ENCODE measurements at places on chromosomes 6 and 20.

GRCh38 chr20:11906626-11907480 is 10.8 kb upstream of the BTBD3 start:
- no peak for DNase-seq

DNA sequence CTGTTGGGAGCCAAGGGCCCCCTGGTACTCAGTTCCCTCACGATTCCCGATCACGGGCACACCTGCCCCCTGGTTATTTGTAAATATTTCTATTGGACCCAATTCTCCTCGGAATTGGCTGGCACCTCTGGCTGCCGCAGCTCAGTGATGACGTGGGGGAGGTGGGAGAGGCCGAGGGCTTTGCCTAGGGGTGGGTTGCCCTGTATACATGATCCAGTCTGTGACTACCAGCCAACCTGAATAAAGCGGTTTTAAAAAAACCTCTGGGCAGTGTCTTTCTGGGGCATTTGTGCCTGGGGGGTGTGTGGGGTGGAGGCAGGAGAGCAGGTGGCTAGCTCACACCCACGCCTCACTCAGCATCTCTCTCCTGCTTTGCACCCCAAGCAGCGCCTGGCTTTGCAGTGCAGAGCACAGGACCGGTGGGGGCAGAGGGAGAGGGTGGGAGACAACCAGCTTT is 42.2 kb downstream of the VSTM2L start:
- no peak for DNase-seq

DNA sequence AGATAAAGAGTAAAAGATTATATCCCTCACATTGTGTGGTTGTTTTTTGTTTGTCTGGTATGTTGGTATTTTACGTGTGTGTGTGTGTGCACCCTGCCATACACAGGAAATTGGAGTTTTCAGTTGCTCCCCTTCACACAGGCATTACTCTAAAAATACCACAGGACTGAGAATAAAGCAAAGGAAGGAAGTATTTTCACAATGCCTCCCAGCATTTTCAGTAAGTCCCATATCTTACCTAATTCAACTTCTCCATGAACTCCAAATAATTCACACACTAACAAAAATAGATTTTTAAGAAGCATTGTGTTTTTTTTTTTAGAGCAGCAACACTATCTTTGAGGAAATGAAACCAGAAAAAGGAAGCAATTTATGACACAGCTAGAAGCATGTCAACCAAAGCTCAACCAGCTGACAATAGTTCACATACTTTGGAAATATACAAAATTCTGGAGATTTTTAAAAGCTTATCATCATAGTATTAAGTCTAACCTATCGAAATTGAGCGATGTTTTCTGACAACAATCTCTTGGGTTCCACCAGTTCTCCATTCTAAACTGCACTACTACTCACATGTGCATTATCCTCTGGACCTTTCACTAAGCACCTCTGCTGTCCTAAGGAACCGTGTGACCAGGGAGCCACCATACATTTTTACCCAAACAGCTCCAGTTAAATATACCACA is 2.1 kb downstream of the UBE2J1 start:
- no peak for DNase-seq

DNA sequence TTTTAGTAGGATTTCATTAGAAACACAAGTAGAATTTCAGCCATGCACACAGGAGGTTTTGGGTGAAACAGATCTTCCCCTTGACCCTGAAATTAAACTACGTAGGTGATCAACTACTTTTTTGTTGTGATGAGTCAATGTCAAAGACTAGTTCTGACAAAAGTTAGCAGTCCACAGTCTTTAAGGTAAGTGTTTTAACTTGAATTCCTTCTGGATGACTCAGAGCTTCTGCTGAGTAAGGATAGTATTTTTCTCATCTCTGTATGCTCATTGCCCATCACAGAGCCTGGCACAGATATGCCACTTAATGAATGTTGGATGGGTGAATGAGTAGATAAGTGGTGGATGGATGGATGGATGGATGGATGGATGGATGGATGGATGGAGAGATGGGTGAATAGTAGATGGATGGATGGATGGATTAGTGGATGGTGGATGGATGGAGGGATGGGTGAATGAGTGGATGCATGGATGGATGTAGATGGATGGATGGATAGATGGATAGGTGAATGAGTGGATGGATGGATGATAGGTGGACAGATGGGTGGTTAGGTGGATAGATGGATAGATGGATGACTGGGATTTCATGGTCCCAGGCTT is 165.3 kb downstream of the ZMYND8 start:
- no peak for DNase-seq

DNA sequence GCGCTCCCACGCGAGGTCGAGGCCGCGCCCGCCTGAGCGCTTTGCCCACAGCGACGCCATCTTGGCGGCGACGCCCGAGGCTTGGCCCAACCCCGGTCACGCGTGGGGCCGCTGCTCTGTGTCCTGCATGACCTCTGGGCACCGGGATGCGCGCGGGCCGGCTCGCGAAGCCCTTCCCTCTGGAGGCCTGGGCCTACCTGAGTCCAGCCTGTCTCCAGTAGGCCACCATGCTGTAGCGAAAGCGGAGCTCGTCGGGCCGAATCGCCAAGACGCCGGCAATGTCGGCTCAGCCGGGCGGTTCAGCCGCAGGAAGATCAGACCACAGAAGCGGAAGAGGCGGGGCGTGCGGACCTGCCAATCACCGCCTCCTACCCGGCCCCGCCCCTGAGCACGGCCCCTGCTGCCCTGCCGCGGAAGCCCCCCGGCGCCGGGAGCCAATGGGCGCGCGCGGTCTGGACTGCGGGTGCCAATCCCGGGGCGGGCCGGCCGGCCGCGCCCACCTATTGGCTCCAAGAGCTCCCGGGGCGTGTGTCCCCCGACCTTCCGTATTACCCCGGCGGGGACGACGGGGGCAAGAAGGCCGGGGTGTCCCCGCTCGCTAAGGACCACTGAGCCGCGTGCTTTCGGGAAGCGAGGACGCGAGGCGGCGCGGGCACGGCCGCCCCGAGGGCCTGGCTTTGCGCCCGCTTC is at the start of gene ATP5F1E:
Gene ATP5F1E, minus strand, starts transcription at position 313 of the 690 bp plus-strand sequence. Its CDS starts 84 bp downstream, at position 229.
- peak; percentile 95 for DNase-seq

GRCh38 chr6:103784117-103784516 is 1075.6 kb downstream of the HACE1 start:
- no peak for DNase-seq

DNA sequence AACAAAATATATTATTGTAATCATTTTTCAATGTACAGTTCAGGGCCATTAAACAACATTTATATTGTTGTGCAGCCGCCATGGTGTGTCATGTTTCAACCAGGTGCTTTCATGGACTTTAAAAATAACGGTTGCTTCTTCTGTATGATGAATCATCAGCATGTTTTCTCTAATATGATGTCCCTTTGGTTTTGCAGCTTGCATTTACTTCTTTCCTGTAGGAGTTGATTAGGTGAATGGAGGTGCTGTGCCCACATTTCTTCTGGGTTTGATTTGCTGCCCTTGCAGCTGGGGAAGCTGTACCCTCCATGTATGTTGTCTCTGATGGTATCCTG is 54.9 kb upstream of the TULP4 start:
- DNase-seq = no peak

GRCh38 chr6:31781244-31782125 is 4.4 kb upstream of the VWA7 start:
- no peak for DNase-seq

DNA sequence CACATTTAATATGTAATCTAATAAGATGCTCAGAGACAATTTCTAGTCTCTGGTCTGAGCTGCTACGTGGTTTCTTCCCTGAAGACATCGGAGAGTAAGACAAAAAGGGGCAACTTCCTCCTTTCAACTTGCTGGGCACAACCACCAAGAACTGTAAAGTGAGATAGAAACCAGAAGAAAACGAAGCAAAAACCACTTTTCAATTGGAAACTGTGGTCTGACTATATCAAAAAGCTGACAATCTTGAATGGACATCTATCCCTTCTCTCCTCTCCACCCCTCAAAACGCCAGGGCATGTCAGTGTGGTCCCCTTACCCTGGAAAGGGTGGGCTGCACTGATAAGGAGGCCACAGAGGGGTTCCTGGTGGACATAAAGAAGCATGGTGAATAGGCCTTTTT is 269.1 kb downstream of the CD83 start:
- DNase-seq = no peak

GRCh38 chr6:3775386-3775785 is 23.9 kb upstream of the PXDC1 start:
- DNase-seq = no peak

DNA sequence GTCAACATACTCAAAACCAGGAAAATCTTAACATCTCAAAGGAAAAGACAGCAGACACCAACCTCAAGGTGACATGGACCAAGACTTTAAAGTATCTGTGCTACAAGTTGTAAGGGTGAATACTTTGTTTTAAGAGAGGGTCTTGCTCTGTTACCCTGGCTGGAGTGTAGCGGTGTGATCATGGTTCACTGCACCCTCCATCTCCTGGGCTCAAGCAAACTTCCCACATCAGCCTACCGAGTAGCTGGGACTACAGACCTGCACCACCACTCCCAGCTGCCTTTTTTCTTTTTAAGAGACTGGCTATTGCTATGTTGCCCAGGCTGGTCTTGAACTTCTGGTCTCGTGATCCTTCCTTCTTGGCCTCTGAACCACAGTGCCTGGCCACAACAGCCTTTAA is 9.7 kb downstream of the AMD1 start:
- no peak for DNase-seq

DNA sequence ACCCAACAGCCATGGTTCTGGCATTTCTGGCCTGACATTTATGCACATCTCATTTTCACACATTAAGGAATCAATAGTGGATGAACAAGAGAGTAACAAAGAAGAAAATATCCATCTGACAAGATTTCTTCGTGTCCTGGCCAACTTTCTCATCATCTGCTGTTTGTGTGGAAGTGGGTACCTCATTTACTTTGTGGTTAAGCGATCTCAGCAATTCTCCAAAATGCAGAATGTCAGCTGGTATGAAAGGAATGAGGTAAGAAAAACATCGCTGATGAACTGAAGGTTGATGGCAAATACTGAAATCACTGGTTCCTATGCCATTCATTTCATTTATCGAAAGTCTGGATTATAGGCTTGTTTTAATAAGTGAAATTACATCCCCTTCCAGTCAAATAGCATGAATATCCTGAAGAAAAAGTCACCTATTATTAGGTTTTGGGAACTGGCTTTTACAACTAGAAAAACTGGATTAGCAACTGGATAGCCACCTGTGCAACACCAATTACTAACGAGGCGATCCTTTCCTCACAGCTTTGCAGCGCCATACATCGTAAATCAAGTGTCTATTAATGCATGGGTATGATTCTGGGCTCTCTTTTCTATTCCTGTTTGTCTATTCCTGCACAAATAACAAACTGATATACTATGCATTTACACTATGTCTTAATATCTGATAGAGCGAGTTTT is 50.2 kb upstream of the NOP56 start:
- DNase-seq = no peak

Data from right atrium auricular region (tissue), 2 donors.